ENCODE measurements at places on chromosomes 2 and 18.

- DNase-seq = no peak
These were observed 5.1 kb downstream of the KIF3C start for GRCh38 chr2:25976983-25977741.

- no peak for DNase-seq
These were observed 36.4 kb downstream of the COL5A2 start for GRCh38 chr2:189142893-189143759.

DNA sequence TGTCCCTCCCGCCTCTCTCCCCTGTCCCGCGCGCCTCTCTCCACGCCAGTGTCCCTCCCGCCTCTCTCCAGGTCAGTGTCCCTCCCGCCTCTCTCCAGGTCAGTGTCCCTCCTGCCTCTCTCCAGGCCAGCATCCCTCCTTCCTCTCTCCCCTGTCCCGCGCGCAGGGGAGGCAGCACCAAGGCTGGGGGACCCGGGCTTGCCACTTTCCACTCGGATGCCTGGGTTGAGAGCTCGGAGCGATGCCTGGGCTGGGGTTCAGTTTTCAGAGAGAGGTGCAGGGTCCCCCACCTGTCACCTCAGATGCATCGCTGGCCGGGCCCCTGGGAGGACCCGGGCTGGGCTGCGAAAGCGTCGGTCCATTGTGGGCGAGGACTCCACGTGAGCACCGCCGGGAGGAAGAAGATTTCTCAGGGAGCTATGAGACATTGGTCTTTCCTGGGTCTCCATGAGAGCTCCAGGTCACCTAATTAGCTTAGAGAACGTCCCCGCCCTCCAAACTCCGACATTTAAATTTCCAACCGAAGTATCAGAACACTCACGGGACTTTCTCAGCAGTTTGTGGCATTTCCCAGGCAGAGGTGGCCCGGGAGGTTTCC is 2.1 kb downstream of the FBLN7 start:
- no peak for DNase-seq

- no peak for DNase-seq
These were observed 1.8 kb downstream of the AFF3 start for GRCh38 chr2:100140582-100140981.

GRCh38 chr2:24832073-24832461 is 38.8 kb downstream of the CENPO start:
- no peak for DNase-seq

GRCh38 chr2:54008439-54008838 is 37.6 kb upstream of the PSME4 start:
- no peak for DNase-seq

- peak; percentile 72 for DNase-seq
These were observed 41.4 kb upstream of the ITGB6 start for GRCh38 chr2:160241251-160242137.

DNA sequence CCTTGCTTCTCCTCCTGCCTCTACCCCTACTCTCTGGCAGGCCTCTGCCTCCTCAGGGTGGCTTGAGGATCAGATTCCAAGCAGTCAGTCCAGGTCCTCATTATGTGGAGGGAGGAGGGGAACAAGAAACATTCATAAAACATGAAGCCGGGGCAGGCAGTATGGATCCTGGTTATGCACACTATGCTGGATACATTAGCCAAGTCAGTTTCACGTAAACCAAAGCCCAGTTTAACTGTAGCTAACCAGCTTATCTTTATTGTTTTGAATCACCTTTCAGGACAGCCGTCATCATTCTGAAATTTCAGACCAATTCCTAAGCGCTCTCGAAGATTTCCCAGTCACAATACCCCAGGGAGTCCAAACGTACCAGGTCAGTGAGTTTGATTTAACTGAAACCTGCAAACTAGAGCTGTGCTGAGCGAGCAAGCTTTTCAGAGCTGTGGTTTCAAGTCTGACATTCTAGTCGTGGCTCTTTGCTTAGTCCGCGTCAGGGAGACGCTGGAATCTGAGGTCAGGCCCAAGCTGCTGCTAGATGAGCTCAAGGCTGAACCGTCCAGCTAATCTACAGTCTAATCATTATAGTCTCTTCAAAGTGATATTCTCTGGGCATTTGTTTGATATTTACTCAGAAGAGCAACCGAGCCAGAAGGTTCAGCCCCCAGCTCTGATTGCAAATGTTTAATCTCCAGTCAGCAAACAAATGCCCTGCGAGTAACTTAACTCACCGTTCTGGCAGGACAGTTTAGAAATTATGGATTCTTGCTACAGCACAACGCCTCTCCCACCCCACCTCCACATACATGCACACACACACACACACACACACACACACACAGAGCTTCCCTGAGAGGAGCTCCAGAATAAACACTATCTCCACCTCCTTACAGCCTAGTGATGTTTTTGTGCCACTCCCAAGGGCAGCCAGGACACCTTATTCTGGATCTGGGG is 63.8 kb upstream of the BZW1 start:
- DNase-seq = no peak

DNA sequence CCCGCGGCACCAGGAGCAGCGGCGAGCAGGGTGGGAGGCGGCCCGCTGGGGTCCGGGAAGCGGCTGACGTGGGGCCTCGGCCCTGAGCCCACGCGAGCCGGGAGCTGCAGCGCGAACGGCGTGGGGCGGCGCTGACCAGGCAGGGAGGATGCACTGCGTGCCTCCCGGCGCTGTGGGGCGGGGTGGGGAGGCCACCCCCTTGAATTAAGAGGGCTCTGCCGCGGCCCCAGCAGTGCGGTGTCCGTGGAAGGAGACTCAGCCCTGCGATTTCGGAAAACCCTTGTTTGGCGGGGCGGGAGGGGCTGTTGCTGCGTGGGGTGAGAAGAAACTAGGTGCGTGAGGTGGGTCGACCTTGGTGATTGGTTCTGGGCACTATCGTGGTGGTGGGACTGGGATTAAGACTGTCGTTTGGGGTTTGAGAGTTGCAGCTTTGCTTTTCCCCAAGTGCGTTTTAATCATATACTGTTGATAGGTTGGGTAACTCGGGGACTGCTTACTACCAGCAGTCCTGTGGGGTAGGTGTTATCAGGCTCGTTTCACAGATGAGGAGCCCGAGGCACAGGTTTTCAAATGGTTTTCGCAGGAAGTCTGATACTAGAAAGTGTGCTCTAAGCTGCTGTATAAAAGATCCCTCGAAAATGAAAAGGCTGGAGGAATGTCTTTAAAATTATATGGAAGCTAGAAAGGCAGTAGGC is 722 bp downstream of the ACSL3 start:
- DNase-seq = no peak

All from keratinocyte (primary cell).